ENCODE measurements at places on chromosomes 3 and 15. TPM values are rescaled to one million over a fixed set of nuclear protein-coding genes. Genes with fewer than 3 reads are reported as not detected.

Gene ZNF774
- 5.6 TPM for polyA plus RNA-seq

Gene CDCP1
- 2.5 TPM for polyA plus RNA-seq

Gene IMPG2
- polyA plus RNA-seq, result 0.53 TPM

Gene COX5A
- 426 TPM for polyA plus RNA-seq

Gene GNAT1
- 2.3 TPM for polyA plus RNA-seq

Gene CLDND1
- 207 TPM for polyA plus RNA-seq

Gene PRICKLE2
- polyA plus RNA-seq, result 5.5 TPM

Gene ST8SIA2
- 0.24 TPM for polyA plus RNA-seq

Gene GOLGA6B
- polyA plus RNA-seq, result 8.6 TPM

DNA sequence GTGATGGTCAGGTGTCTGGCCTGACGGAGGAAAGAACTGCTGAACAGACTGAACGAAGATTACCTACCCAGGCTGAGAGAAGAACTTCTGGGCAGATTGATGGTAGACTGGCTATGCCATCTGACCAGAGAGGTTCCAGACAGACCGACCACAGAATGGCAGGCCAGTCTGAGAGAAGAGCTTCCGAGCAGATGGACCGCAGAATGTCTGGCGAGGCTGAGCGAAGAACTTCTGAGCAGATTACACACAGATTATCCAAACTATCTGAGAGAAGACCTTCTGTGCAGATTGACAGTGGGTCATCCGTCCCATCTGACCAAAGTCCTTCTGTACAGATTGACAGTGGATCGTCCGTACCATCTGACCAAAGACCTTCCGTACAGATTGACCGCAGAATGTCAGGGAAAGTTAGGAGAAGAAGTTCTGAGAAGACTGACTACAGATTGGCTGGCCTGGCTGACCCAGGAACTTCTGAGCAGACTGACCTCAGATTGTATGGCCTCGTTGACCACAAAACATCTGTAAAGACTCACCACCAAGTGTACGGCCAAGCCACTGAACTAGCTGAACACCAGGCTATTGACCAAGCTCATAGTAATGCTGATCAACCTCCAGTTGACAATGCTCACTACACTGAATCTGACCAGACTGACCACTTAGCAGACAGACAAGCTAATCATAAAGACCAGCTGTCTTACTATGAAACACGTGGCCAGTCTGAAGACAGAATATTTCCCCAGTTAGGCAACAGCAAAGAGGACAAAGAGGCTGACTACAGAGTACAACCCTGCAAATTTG, 812 bp downstream of the TEX55 start:
- DNase-seq, result no peak

- DNase-seq, result no peak
These were observed 62.1 kb downstream of the CAPN3 start for GRCh38 chr15:42421376-42421775.

GRCh38 chr3:178325330-178325729, 210.9 kb upstream of the KCNMB2 start:
- DNase-seq, result no peak

GRCh38 chr3:12679468-12679867, 15.6 kb upstream of the RAF1 start:
- no peak for DNase-seq

GRCh38 chr3:87625876-87626275, 349.5 kb upstream of the POU1F1 start:
- DNase-seq, result no peak

DNA sequence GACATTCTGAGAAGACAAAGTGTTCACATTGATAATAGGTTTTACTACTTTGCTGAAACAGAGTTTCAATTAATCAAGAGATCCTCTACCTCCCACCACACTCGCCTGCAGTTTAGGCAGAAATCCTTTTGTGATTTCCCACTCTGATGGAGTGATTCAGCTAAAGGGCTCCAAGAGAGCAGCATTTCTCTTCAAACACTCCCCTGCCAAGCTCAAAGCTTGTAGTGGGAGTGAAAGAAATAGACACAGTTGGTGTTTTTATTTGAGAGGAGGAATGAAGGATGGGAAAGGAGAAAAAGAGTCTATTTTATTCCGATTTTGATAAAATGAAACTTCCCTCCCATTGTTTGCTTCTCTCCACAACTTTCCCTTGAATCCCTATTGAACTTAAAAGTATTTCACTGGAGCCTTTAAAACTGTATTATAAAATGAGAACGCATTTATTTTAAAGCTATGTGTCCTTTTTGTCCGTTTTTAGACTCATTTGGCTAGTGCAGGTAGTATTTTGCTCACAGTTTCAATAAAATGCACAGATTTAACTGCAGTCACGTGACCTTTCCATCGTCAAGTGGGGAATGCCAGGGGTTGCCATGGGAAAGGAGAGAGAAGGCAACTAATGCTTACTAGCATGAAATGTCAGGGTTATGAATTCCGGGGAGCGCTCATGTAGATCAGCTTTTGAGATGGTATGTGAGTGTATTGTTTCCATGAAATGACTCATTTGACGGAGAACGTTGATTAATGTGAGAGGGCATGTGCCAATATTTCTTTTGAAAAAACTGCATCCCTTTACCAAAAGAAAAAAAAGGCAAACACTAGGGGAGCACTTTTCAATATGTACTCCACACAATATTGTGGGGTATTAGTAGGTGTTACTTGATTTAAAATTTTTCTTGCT, 7.7 kb upstream of the OSBPL11 start:
- DNase-seq, result peak; percentile 84

DNA sequence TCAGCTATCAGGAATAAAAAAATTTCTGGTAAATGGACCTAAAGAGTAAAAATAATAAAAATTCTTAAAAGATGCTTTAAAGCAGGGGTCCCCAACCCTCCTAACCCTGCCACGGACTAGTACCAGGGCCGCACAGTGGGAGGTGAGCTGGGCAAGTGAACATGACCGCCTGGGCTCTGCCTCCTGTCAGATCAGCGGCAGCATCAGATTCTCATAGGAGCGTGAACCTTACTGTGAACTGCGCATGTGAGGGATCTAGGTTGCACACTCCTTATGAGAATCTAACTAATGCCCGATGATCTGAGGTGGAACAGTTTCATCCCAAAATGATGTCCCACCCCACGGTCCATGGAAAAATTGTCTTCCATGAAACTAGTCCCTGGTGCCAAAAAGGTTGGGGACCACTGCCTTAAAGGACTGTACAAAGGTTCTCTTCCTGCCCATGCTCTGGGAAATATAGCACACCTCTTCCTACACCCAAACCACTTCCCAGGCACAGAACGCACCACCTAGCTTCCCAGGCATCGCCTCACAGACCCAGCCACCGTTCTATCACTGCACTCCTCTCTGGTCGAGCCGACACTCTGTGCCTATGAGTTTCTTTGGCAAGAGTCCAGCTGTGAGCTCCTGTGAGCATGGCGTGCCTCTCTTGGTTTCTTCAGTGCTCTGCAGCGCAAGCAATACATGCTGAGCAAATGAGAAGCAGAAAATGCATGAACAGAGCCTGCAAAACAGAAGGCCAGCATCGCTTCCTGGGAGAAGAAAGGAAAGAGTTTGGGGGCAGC, 104.9 kb downstream of the OCA2 start:
- DNase-seq, result no peak

DNA sequence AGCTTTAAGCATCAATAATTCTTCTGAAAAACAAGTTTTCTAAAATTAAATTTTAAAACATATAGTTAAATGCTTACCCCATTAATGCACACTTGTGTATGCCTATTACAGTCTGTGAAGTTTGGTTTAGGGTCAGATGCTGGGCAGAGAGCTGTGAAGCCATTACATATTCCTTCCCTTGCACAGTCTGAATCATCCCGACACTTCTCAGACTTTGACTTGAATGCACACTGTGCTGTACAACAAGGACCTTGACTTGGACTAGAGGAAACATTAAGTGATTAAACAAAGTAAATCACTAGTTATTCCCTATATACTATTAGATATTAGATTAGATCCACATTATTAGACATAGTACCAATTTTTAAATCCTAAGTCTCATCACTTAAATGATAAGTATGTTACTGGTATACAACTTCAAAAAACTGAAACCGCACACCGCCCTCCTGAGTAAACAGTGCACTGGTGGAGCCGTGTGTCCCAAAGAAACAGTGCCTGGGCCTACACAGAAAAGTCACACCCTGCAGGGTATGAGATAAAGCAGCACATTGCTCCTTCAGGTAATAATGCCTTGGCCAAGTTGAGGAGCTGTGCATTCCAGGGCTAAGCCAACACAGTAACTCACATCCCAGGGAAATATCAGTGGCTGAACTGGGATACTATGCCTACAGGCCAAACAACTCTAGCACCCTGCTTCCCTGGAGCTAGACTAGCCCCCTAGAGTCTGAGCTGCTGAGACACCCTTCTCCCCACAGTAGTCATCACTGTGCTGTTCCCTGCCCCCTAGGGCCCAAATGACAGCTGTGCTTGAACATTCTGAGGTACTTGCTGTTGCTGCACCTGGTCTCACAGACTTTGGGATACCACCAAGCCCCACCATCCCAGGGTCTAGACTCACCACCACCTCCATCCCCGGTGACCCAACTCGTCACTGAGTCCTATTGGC, 137.5 kb downstream of the ADAM10 start:
- no peak for DNase-seq

- DNase-seq, result no peak
These were observed 102.4 kb downstream of the RAB11A start for GRCh38 chr15:65971741-65971995.

GRCh38 chr3:166531730-166532129, 694.5 kb upstream of the BCHE start:
- DNase-seq, result no peak

GRCh38 chr15:74402873-74403587, 30.7 kb downstream of the SEMA7A start:
- DNase-seq, result no peak

GRCh38 chr3:37579181-37579580, 282.5 kb upstream of the CTDSPL start:
- no peak for DNase-seq

DNA sequence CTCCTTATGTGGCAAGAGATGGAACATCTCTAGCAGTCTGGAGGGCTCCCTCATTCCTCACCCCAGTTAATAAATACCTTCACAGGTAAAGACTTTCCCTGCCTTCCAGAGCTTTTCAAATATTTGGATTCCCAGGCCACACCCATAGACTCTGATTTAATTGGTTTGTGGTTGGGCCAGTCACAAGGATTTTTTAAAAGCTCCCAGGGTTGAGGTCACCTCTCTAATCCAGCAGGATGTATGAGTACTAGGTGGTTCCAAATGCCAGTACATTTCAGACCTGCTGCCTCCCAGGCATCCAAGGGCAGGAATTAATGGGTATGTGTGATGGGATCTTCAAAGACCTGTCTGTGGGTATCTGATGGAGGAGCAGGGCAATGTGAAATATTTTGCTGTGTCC, 312.8 kb downstream of the CLSTN2 start:
- no peak for DNase-seq

GRCh38 chr3:122615303-122615702, 37.9 kb downstream of the PARP15 start:
- no peak for DNase-seq

GRCh38 chr3:61872077-61872706, 310.8 kb downstream of the PTPRG start:
- DNase-seq, result no peak

GRCh38 chr3:50484722-50485121, 18.7 kb downstream of the CACNA2D2 start:
- no peak for DNase-seq

DNA sequence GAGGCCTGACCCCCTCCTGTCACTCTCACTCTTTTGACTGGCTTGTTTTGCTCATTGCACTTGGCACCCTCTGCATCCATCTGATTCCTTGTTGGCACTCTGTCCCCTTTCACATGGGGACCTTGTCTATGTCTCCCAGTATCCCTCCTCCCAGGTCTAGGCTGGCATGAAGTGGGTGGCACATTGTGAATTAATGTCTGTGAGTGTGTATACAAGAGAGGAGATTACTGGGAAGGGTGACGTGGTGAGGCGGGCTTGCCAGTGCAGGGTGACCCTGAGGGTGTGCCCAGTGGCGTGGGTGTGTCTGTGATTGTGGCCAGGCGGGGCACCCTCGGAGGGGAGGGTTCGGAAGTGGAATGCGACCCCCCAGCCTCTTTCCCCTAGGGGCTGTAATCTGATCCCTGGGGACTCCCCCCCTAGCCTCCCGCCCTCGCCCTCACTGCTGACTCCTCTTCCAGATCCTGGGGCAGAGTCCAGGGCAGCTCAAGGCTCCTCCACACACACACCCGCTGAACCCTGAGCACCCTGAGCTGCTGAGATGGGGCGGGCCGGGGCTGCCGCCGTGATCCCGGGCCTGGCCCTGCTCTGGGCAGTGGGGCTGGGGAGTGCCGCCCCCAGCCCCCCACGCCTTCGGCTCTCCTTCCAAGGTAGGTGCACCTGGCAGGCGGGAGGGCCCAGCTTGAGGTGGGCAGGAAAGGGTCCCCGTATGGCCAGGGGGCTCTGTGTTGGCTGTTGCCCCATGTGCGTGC, at the start of gene SEMA3B:
Gene SEMA3B, plus strand, starts transcription at position 445 of the 749 bp plus-strand sequence. Its CDS starts 94 bp downstream, at position 539.
- DNase-seq, result peak; percentile 65

- no peak for DNase-seq
These were observed 101.2 kb downstream of the NFKBIZ start for GRCh38 chr3:101950510-101950909.

- DNase-seq, result no peak
These were observed 559.8 kb upstream of the CBLB start for GRCh38 chr3:106428565-106428994.

DNA sequence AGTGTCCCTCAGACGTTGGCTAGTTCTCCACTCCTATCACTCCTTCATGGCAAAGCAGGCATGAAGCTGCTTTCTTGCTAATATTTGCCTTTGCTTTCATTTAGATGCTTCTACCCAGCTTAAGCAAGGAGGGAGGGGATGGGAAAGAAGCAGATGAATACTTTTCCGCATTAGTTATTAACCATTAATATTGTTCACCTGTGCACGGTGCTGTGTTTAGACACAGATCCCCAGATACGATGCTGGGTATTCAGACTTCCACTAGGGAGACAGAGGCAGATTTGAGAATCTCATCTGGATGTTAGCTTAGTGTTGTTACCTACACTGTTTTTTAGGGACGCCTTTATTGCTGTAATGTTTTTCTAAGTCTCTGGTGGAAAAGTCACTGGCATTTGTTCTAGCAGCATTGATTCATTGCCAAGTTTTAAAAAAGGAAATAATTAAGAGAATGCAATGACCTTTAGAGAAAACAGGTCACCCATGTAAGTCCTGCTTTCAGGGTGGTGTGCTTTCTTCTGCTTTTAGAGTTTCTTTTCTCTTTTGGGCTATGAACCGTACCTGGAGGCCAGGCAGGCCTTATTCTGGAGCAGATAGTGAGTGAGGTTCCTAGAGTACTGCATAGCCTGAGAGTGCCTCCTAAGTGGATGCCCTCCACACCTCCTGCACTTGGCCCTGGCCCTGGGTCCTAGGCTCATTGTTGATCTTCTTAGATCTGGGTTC, 55.5 kb downstream of the MYZAP start:
- DNase-seq, result no peak

DNA sequence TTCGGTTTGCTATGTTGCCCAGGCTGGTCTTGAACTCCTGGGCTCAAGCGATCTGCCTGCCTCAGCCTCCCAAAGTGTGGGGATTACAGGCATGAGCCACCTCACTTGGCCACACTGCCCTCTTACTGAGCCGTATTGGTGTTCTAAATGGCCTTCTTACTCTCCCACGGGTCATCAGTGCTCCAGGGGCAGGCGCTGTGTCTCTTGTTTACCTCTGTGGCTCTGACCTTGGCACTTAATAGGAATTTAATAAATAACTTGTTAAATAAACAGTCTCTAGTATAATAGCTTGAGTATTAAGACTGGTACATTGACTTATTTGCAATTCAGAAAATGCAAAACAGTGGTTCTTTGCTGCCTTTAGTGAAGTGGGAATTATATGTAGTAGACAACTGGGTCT, 13.7 kb downstream of the FLNB start:
- DNase-seq, result no peak

All from testis (tissue), 5 donors.